T-helper 17 cell (primary cell): ENCODE measurements at places on chromosomes 13 and 19. TPM values are rescaled to one million over a fixed set of nuclear protein-coding genes. Genes with fewer than 3 reads are reported as not detected.

DNA sequence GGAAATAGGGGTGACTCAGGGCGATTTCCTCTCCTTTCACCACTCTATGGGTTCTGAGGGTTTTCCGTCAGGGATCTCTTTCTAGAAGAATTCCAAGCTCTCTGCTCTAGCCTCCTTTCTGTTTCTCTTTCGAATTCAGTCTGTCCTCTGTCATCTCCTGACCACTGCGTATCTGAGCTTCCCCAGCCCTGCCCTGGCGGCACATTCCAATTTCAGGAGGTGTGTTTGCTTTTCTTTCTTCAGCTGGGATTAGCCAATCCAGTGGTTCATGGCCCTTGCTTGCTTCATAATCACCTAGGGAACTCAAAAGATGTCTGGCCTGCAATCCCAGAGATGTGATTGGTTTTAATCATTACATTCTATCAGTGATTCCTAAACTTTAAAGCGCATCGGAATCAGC lies 9.4 kb downstream of the IFNL2 start:
- no peak for DNase-seq

DNA sequence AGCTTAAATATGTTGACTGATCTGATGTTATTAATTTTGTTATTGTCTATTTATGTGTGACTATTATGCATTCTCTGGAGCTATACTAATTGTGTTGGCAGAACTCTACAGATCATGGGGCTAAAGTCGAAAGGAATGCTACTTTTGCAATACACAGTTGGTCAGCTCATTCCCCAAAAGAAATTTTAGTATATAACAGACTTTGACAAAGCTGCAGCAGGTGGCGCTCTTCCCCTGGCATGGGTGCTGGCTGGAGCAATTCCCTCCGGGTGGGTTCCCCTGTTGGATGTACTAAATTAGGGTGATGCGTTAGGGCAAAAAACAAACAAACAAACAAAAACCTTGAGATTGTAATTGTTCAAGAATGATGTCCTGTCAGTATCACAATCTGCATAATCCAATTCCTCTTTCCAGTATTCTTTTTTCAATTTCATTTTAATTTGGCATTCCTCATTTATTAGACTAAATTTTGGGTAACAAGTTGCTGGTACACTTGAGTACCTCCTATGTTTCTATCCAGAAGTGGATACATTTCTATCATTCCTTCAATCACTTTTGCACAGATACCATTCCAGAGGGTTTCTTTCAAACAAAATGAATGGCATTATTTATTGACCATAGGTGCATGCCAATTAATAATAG lies 322.8 kb upstream of the EDNRB start:
- DNase-seq = no peak

DNA sequence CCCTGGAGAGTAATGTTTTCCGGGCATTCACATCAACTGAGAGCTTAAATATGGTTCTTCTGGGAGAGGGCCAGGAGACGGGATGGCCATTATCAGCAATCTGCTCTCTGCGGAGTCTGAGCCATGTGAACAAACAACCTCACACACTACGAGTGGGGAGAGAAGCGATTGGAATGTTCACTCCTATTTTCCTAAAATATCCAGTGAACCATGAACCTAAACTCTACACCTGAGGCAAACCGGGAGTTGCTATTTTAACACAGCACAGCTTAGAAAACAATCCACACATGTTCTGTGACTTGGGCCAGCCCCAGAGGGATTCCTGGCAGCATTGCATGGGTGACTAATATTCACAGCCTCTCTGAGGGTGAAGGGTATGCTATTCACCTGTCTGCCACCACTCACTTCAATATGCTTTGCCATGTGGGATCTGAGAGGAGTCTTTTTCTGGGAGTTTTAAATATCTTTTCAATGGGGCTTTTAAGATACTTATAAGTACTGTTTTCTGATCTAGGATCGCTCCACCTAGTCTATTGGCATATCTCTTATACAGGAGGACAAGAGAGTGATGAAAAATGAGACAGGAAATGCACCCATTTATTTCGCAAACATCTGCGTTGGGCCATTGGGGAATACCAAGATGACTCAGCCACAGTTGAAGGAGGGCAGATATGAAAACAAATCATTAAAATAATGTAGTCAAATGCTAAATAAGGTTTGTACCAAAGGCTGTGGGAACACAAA lies 72.6 kb upstream of the SERP2 start:
- DNase-seq = no peak

GRCh38 chr19:10625003-10625761 lies at the start of gene SLC44A2:
SLC44A2 (plus strand) TSS chr19:10625553; CDS start chr19:10625634, 81 bp downstream.
- no peak for DNase-seq

DNA sequence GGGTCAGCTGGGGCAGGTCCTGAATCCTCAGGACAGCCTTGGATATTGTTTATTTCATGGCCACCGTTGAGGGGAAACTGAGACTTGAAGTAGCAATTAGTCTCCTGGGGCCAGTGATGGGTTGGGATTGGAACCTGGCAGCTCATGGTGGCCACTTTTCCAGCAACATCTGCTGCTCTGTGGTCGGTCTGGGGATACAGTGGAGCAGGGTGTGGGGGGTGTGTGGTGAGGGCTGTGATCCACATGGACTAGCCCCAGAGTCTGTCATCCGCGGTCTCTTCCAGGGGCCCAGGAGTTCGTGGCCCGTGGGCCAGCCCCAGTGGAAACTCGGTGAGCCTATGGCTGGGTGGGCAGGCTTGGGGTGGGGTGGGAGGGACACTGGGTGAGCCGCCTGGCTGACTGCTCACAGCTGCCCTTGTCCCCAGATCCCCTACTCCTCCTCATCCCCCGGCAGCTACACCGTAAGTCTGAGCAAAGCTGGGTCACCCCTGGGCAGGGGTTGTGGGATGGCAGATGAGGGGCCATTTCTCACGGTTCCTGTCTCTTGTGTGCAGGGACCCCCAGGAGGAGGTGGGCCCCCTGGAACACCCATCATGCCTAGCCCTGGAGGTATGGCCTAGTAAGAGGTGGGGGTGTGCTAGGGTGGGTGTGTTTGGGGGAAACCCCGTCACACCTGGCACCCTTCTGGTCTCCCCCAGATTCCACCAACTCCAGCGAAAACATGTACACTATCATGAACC lies 5.5 kb downstream of the ISYNA1 start:
- no peak for DNase-seq

- no peak for DNase-seq
These were observed 409.0 kb downstream of the GPC6 start for GRCh38 chr13:93635616-93636032.

- DNase-seq = no peak
These were observed 260.9 kb downstream of the COG6 start for GRCh38 chr13:39916330-39916729.

GRCh38 chr19:6276447-6276846 lies 3.3 kb downstream of the MLLT1 start:
- no peak for DNase-seq

- DNase-seq = no peak
These were observed 10.2 kb downstream of the SPRYD7 start for GRCh38 chr13:49925881-49926418.

GRCh38 chr13:89684896-89685295 lies 1662.6 kb upstream of the MIR17HG start:
- DNase-seq = no peak

DNA sequence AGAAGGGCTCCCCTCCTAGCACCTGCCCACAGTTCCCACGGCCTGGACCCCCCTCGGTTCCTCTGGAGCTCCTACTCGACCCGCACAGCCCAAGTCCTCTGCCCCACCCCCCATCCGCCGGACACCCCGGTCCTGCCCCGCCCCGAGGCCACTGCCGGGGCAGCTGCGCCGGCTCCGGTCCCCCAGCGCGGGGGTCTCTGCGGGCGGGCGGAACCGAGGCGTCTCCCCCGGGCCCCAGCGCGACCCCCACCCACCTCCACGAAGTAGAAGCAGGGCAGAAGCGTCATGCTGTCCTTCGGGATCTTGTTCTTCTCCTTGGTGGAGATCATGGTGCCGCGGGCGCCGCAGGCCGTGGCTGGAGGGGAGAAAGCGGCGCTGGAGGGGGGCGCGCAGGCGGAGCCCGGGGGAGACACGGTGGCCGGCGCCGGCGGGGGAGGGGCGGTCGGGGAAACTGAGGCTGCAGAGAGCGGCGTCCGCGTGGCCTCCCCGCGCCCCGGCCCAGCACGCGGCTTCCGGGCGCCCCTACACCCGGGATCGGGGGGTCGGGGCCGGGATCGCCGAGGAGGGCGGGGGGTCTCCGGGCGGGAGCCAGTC lies 427 bp downstream of the PLPPR3 start:
- no peak for DNase-seq

- DNase-seq = no peak
These were observed 767 bp upstream of the GPR18 start for GRCh38 chr13:99258946-99259345.

GRCh38 chr19:32615569-32615968 lies 34.6 kb downstream of the PDCD5 start:
- no peak for DNase-seq

DNA sequence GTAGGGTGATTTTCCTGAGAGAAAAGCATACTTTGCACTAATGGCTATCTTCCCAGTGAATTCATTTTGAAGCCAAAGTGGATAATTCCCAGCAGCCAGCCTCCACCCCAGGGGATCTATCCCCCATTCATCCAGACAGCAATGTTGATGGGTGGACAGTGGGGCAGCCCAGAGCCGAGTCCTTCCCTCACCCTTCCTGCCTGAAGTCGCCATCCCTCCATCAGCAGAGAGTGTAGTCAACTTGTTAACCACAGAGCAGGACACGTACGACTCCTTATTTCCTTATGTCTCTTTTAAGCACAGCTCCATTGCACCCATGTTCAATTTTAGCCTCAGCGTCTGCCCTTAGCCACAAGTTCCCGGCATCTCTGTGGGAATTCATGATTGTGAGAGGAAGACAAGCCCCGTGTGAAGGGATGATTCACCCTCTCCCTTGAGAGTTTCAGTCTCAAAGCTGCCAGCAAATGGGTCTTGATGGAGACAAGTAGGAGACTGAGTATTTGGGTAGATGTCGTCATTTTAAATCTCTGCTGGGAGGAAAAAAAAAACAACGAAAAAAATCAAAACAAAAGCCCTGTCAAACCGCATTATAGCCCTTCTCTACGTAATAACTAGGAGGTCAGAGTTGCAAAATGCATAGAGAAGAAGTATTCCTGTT lies 58.3 kb upstream of the MEDAG start:
- DNase-seq = no peak

- no peak for DNase-seq
These were observed 2.4 kb downstream of the DHX34 start for GRCh38 chr19:47351548-47351947.

GRCh38 chr19:58563034-58563573 lies 4.7 kb upstream of the UBE2M start:
- no peak for DNase-seq

DNA sequence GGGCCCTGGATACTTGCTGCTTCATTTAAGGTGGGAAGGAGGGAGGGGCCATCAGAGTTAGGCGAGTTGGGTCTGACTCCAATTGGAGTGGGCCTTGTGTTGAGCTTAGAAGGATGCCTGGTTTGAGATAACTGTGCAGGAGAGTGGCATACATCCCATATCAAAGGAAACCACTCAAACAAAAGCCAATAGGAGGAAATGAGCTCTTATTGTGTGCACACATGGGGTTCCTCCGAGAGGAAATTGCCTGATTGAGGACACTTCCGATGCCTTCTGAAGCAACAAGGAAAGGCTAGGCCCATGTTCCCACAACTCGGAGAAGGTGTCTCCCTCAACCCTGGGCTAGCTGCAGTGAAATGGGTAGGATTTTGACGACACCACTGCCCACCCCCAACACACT lies 19.6 kb downstream of the MBNL2 start:
- no peak for DNase-seq

GRCh38 chr13:86464193-86464592 lies 665.0 kb upstream of the SLITRK6 start:
- no peak for DNase-seq

DNA sequence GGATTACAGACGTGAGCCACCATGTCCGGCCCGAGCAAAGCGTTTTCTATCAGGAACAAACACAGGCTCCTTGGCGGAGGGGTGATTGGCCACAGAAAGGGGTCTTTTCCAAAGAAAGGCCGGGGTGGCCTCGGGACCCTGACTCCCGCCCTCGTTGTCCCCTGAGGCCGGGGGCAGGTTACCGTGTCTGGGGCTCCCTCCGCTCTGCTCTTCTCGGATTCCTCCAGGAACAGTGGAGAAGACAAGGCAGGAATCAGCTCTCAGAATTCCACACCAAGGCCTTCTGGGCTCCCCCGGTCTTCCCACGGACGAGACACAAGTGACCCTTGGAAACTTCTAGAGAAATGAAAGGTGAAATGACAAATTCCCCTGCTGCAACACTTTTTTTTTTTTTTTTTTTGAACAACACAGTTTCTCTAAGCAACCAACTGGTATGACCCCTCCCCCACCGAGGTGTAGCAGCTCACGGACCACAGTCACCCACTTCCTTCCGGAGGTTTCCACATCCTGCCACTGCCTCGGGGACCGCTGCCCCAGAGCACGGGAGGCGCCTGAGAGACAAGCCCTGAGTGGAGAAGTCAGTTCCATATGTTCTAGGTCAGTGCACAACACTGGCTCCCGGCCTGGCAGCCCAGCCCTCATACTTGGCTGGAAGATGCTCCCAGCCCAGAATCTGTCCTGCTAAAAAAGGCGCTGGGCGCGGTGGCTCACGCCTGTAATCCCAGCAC lies 11.0 kb downstream of the MOB3A start:
- DNase-seq = peak; percentile 80

- DNase-seq = no peak
These were observed 5.6 kb upstream of the ZNF331 start for GRCh38 chr19:53532362-53532761.

The SSC5D gene
- 0.47 TPM for total RNA-seq

The ZNF155 gene
- total RNA-seq = 3.5 TPM

The ACP5 gene
- total RNA-seq = 18.2 TPM

The ARGLU1 gene
- 163 TPM for total RNA-seq

The DACH1 gene
- 0.13 TPM for total RNA-seq

The GRIN3B gene
- not detected for total RNA-seq

The PALM gene
- total RNA-seq = not detected

The C19orf38 gene
- 1.6 TPM for total RNA-seq

The SIAH3 gene
- total RNA-seq = 0.10 TPM

The CYP4F8 gene
- total RNA-seq = not detected

The ACER1 gene
- total RNA-seq = 0.99 TPM

The KIR3DL2 gene
- total RNA-seq = 1.3 TPM

The LAIR2 gene
- 1.7 TPM for total RNA-seq

The ARRDC5 gene
- total RNA-seq = 4.0 TPM

The F2RL3 gene
- 0.07 TPM for total RNA-seq

The PPP1R13L gene
- total RNA-seq = 4.5 TPM

The KIR2DL4 gene
- total RNA-seq = not detected

The CC2D1A gene
- total RNA-seq = 24.4 TPM

The DMKN gene
- not detected for total RNA-seq

The FGF22 gene
- total RNA-seq = 0.68 TPM
